ENCODE measurements at places on chromosomes 3 and 15. TPM values are rescaled to one million over a fixed set of nuclear protein-coding genes. Genes with fewer than 3 reads are reported as not detected.

Gene MCF2L2
- 0.99 TPM for total RNA-seq

Gene PIERCE2
- 5.0 TPM for total RNA-seq

Gene ASB14
- total RNA-seq: not detected

Gene TRIM71
- total RNA-seq: not detected

Gene GABRR3
- total RNA-seq: not detected

Gene MB21D2
- 6.0 TPM for total RNA-seq

GRCh38 chr3:108970561-108970960 lies 16.9 kb upstream of the GUCA1C start:
- H3K4me3 ChIP-seq: no peak overlapping the region
- H3K4me1 ChIP-seq: no peaks in the 10 kb centered on the region
- H3K27me3 ChIP-seq: no peaks in the 10 kb centered on the region
- DNase-seq: no peak

DNA sequence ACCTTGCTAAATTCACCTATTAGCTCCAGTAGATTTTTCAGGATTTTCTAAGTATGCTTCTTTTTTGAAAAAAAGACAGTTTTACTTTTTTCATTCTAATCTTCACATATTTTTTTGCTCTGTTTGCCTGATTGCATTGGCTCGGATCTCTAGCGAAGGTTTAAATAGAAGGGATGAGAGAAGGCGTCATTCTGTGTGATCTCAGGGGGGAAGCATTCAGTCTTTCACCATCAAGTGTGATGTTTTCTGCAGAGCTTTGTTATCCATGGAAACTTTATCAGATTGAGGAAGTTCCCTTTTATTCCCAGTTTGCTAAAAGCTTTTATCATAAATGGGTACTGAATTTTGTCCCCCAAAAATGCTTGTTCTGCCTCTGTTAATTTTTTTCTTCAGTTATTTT lies 120.3 kb downstream of the LRRK1 start:
- no peak overlapping the region for H3K4me3 ChIP-seq
- no peaks in the 10 kb centered on the region for H3K27me3 ChIP-seq
- H3K36me3 ChIP-seq: no peaks in the 10 kb centered on the region
- no peaks in the 10 kb centered on the region for H3K4me1 ChIP-seq
- no peak for DNase-seq
- H3K27ac ChIP-seq: no peak overlapping the region

DNA sequence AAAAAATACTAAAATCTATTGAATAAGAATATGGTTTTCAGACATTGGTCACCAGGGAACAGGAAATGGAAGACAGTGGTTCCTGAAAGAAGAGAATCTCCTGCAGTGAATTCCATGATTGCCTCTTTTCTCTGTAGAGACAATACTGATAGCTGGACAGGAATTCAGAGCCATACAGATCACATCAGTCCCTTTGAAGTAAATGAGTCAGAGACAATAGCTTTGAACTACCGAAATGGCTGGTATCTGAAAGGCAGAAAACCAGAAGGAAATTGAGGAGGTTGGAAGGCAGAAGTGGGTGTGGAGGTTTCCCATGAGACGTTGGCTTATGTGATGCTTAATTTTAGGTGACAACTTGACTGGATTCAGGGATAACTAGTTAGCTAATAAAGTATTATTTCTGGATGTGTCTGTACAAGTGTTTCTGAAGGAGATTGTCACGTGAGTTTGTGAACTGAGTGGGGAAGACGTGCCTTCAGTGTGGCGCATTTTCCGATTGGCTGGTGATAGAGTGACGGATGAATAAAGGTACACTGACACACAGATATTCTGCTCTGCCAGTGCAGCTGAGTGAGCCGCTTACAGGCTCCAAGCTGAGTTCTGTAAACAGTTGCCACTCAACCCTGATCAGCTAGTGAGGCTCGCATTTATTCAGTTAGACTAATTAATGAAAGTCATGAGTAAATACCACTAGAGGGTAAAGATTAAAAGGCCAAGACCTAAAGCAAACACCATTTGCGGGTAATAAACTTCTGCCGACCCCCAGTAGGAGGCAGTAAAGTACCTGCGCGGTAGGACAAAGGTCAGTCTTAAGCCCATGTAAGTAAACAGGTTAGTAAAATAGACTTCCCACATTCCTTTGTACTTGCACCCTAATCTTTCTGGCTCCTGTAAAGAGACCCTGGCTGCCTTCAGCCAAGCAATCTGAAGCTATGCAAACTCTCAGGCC lies 1298.6 kb downstream of the SI start:
- no peaks in the 10 kb centered on the region for H3K27me3 ChIP-seq
- H3K4me1 ChIP-seq: no peaks in the 10 kb centered on the region
- H3K36me3 ChIP-seq: no peaks in the 10 kb centered on the region
- no peak overlapping the region for H3K27ac ChIP-seq
- H3K4me3 ChIP-seq: no peak overlapping the region

- H3K4me3 ChIP-seq: no peak overlapping the region
- no peaks in the 10 kb centered on the region for H3K36me3 ChIP-seq
- DNase-seq: no peak
- H3K4me1 ChIP-seq: no peaks in the 10 kb centered on the region
Measured at GRCh38 chr3:169458752-169459151, 204.8 kb downstream of the MECOM start.

DNA sequence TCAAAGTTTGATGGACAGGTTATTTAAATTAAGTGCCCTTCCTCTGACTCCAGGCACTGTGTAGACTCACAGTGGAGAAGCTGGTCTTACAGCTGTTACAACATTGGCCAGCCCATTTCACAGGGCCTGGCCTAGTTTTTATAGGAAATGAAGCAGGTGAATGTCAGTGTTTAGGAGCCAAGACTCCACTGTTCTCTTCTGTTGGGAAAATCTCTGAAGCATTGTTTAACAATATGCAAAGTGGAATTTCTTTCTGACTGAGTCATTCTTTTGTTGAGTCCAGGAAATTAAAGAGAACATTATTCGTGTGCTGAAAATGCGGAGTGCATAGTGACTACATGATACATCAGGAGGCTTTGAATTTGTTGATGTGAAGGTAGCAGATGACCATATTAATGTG lies 64.7 kb downstream of the ARRDC4 start:
- no peak for DNase-seq
- no peaks in the 10 kb centered on the region for H3K36me3 ChIP-seq
- H3K4me1 ChIP-seq: no peaks in the 10 kb centered on the region
- H3K27ac ChIP-seq: peak overlapping the region; percentile 71
- H3K4me3 ChIP-seq: no peak overlapping the region

GRCh38 chr3:112718516-112718915 lies 77.6 kb upstream of the CCDC80 start:
- no peak overlapping the region for H3K4me3 ChIP-seq
- no peak for DNase-seq
- no peaks in the 10 kb centered on the region for H3K4me1 ChIP-seq
- H3K27ac ChIP-seq: no peak overlapping the region
- H3K36me3 ChIP-seq: no peaks in the 10 kb centered on the region
- no peaks in the 10 kb centered on the region for H3K27me3 ChIP-seq

GRCh38 chr3:143311096-143311495 lies 191.5 kb downstream of the CHST2 start:
- no peak overlapping the region for H3K27ac ChIP-seq
- H3K27me3 ChIP-seq: no peaks in the 10 kb centered on the region
- no peaks in the 10 kb centered on the region for H3K4me1 ChIP-seq

DNA sequence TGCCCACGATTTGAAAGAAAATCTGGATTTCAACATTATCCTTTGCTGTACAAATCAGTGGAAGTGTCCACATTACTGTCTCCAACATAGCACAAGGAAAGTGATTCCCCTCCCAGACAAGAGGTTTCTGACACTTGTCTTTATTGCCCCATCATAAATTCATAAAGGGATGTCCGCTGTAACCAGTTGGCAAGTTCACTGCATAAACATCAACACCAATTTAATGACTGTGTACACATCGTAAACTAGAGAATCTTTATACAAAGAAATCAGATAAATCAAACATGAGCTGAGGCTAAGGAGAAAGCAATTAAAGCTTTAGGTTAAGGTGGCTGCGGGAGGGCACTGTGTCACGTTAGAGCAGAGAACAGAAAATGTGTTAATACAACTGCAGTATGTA lies 129.8 kb downstream of the MEIS2 start:
- no peak for DNase-seq
- no peak overlapping the region for H3K27ac ChIP-seq

DNA sequence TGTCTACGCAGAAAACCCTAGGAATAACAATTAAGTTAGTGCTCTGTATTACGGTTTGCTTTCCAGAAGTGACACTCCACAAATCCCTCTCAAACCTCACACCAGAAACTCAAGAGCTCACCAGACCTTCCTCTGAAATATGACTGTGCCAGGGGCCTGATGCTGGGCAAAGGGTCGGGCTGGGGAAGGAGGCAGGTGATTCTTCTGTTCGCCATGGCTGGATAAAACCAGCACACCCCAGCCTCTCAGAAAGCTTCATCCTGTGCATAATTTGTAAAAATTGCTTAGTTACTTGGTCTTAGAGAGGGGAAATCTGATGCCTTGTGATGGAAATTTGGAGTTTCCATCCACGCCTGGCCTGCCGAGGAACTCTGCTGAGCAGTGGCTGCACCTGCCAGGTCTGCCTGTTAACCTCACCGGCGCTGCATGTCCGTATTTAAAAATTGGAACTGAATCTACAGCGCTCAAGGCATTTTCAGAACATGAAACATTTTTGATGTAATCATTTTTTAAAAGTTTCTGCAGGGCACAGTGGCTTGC lies 22.7 kb upstream of the ATP1B3 start:
- H3K4me1 ChIP-seq: no peaks in the 10 kb centered on the region
- H3K4me3 ChIP-seq: no peak overlapping the region
- DNase-seq: no peak
- H3K27me3 ChIP-seq: no peaks in the 10 kb centered on the region
- H3K36me3 ChIP-seq: no peaks in the 10 kb centered on the region
